ENCODE measurements at places on chromosomes 12 and 14.

DNA sequence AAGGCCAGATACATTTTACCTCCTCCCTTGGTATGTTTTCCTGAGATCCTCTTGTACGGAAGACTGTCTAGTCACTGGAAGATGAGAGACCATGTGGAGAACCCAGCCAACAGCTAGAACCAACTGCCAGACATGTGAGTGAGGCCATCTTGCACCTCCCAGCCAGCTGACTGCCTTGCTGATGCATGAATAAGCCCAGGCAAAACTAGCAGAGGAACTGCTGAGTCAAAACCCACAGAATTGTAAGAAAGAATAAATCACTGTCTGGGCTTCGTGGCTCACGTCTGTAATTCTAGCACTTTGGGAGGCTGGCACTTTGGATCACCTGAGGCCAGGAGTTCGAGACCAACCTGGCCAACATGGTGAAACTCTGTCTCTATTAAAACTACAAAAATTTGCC, 160.0 kb downstream of the TPH2 start:
- DNase-seq, result no peak

DNA sequence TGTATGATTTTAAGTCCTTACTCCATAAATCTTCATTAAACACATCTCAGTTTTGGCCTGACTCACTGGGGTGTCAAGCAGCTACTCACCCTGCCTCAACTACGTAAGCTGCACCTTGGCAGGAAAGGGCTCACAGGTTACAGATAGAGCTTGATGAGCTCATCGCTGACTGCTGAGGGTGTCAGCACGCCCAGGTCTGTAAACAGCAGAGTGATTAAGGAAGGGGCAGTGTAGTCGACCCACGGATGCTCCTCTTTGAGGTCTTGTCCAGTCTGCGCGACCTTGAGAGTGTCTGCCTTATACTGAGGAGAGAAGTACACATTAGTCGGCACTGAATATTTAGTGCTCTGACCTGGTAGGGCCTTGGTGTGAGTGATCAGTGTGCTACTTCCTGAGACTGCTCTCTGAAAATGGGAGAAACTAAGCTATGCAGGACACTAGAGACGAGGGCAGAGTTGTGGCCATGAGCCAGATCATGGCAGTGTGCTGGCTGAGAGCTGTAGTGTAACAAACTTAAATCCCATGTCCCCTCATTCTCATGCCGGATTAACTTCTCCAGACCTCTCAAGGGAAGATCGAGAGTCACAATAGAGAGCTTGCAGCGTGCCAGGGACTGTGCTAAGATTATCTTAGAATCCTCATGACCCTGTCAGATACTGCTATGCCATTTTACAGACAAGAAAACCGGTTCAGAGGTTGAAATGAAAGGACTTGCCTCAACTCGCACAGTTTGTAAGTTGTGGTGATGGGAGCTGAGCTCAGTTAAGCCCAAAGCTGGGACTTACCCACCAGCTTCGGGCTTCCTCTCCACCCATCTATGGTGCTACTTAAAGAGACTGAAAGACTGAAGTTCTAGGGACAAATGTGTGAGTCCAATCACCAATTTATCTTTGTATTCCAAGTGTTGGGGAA, 11.6 kb downstream of the EIF2B1 start:
- no peak for DNase-seq

- DNase-seq, result no peak
Measured at GRCh38 chr12:80232837-80233236, 133.5 kb downstream of the OTOGL start.

- DNase-seq, result no peak
Measured at GRCh38 chr12:124532331-124532750, 35.1 kb downstream of the NCOR2 start.

DNA sequence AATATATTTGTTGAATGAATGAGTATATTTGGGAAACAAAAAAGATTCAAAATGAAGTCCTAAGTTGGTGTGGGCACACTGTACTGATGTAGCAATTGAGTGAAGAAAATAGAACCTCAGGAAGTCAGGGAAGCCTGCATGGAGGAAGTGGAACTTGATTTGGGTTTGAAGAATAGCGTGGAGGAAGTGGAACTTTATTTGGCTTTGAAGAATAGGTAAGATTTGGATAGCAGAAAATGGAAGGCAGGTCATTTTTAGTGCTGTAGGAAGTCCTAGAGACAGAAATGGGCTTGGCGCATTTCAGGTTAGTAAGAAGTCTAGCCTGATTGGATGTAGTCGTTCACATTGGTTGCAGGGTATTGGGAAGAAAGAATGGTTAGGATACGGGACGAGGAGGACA, 5.4 kb downstream of the C12orf75 start:
- no peak for DNase-seq

- DNase-seq, result no peak
Measured at GRCh38 chr14:56796259-56796658, 14.0 kb downstream of the OTX2 start.

- no peak for DNase-seq
Measured at GRCh38 chr12:129825316-129825715, 78.5 kb downstream of the TMEM132D start.

- no peak for DNase-seq
Measured at GRCh38 chr12:18684430-18684829, 53.4 kb downstream of the PLCZ1 start.

- DNase-seq, result peak; percentile 15
Measured at GRCh38 chr14:78863143-78863542, 693.0 kb downstream of the NRXN3 start.

- no peak for DNase-seq
Measured at GRCh38 chr12:93514853-93515252, 47.5 kb downstream of the MRPL42 start.

- peak; percentile 74 for DNase-seq
Measured at GRCh38 chr12:1108276-1108675, 117.3 kb downstream of the ERC1 start.

GRCh38 chr12:94169495-94169894, 21.1 kb downstream of the PLXNC1 start:
- DNase-seq, result no peak

GRCh38 chr14:60092526-60092920, 800 bp downstream of the PCNX4 start:
- DNase-seq, result peak; percentile 22

GRCh38 chr12:14560904-14561574, 6.6 kb downstream of the PLBD1 start:
- no peak for DNase-seq

DNA sequence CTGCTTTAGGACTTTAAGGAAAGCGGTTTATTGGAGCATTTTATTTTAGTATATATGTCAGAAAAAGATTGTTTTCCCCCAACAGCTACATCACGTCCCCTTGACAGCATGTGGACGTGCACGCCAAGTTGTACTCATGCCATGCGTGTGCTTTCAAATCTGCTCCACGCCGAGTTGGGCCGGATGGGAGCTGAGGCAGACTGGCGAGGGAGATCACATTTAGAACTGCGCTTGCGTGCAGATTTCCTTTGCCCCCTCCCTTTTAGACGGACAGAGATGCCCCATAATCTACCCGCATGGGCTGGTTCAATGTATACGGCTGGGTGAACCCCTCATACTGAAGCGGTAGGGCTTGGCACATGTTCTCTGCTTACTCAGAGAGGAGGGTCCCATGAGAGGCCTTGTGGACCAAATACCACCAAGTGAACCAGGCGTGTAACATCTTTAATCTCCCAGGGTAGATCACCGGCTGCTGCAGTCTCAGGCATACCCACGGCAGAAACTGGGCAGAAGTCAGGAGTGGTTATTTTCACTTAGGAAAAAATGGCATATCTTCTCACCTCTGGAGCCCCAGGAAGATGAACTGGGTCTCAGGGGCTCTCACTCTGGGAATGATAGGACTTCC, 92.1 kb downstream of the ESR2 start:
- no peak for DNase-seq

DNA sequence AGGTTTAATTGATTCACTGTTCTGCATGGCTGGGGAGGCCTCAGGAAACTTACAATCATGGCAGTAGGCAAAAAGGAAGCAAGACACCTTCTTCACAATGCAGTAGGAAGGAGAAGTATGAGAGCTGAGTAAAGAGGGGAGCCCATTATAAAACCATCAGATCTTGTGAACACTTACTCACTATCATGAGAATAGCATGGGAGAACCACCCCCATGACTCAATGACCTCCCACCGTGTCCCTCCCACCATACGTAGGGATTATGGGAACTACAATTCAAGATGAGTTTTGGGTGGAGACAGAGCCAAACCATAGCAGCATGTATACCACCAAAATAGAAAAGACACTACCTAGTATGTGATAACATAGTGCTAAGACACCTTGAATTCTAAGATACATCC, 2.9 kb upstream of the HMGA2 start:
- no peak for DNase-seq

DNA sequence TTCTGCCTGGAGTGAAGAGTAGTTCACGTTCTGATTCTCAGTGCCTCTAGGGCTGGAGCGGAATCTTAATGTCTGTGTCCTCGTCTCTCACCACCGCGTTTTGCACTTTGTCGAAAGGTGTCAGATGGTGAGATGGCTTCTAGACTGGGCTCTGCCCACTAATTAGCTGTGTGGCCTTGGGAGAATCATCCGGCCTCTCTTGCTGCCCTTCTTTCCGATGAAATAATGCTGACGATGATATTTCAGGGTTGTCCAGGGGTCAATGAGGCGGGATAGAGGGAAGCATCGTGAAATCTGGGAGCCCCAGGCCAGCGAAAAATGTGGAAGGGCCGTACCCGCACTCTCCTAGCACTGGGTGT, 811 bp upstream of the GALNT16 start:
- DNase-seq, result no peak

DNA sequence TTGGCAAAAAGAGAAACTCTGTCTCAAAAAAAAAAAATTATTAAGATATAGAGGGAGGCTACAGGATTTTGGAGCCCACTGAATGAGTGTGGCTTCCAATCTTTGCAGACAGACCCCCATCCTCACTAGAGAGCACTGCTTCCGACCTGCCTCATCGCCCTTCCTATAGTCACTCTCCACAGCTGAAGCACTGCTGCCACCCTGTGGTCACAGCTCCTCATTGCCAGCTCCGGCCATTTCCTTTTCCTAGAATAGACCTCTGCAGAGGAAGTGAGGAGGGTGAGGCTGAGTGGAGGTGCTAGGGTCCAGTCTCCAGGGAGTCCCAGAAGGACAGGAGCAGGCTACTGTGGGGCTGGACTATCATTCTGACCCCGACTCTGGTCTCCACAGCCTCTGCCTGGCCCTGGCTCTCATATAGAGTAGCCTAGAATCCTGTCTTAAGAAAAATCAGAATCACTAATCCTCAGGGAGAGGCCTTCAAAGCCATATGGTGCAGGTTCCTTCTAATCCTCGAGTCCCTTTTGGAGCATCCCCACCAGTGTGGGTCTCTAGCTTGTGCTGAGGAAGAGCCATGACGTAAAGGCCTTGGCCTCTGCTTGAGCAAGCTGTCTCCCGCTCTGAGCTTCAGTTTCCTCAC, 1.4 kb upstream of the NPFF start:
- peak; percentile 82 for DNase-seq

GRCh38 chr14:55339770-55340169, 68.5 kb downstream of the FBXO34 start:
- peak; percentile 43 for DNase-seq

DNA sequence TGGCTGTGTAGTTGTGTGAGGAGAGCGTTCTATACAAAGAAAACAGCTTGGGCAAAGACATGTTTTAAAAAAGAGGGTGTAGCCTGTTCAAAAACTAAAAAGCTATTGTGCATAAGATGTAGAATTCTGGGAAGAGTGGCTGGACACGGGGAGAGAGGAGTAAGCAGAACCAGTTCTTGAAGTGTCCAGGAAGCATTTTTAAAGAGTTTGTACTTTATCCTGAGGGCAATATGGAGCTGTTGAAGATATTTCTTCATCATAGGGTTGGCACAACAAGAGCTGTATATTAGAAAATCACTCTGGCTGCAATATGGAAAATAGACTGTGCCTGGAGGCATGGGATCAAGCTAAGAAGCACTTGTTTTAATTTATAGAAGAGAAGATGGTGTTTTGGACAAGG, 458.9 kb upstream of the LMO3 start:
- DNase-seq, result no peak
